EH (cell line): ENCODE measurements at places on chromosomes 4 and X.

DNA sequence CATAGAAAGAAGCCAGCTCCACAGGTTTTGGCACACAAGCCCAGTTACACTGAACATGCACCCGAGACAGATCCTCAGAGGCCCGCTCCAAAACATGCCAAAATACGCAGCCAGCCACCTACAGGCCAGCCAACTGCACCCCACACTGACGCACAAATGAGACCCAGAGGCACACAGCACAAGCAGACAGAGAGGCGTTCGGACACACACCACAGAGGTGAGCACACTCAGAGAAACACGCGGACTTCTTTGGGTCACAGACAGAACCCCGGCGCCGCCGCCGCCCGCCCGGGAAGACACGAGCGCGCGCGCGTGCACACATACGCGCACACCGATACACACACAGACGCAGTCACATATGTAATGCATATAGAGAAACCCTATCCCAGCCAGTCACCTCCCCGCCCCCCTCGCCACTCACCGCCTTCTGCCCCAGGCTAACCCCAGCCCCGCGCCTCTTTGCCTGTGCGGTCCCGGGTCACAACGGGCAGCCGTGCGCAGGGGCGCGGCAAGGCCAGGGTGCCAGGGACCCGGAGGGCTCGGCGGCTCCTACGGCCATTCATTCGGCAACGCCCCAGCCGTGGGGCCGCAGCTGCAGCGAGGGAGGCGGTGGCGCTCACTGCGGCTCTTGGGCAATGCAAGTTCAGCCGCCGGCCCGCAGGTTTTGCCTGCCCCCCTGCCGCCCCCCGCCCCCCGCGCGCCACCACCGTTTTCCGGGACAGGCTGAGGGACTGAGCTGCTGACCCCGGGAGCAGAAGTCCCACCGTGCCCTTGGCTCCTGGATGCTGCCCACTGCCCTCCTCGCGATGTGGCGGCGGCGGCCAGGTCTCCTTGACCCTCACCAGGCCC is 553 bp downstream of the SEPTIN6 start:
- DNase-seq = peak; percentile 52

- peak; percentile 64 for DNase-seq
Observed at GRCh38 chr4:94595880-94596483, 144.2 kb downstream of the PDLIM5 start.

DNA sequence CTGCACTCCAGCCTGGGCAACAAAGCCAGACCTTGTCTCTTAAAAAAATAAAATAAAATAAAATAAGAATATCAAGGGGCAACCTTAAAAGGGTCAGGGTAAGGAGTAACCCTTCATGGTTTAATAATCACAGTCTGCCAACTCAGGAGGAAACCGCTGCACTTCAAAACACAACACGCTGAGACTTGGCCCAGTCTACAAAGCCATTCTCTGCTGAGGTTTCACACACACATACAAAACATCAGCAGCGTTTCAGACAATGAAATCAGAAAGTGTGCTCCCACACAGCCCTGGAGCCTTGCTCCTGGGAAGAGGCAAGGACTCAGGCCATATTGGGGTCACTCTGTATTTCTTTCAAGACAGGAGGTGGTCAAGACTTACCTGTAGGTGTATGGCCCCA is 18.3 kb downstream of the SCARB2 start:
- DNase-seq = no peak

DNA sequence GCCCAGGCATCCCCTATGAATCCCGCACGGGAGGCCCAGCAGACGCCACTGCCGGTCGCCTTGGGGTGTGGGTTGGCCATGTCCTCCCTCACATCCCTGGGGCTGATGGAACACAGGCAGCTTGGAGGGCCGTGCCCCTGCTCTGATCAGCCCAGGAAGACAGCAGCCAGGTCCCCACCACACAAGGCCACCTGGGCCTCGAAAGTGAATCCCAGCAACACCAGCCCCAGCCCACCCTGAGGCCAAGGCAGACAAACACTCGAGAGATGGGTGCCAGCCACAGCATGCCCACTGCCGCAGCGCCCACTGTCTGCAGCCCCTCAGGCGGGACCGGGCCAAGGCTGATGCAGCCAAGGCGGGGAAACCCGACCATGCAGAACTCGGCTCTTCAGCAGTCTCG is 85.5 kb downstream of the HMX1 start:
- DNase-seq = no peak

DNA sequence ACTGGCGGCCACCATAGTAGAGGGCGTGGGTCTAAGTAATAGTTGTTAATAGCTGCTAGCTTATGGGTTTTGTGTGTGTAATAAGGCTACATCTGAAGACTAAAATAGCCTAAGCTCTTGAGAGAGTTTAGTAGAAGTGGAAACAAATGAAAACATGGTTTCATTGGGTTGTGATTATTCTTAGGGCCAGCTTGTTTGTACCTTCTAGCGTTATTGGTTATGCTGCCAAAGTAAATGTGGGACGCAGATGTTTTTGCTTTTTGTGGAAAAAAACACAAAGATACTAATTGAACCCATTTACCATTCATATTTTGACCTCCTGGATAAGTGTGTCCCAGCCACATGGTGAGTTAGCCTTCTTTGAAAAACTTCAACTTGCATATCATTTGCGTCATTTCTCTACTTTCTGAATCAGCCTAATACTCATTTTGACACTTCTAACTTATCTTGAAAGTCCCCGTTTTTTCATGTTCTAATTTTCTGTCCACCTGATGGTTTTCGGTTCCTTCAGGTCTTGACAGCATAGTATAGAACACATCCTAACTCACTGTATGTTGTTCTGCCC is 305.3 kb downstream of the FRMPD4 start:
- no peak for DNase-seq
